Smooth muscle cell of the pulmonary artery (primary cell): ENCODE measurements at places on chromosomes 16 and 17. TPM values are rescaled to one million over a fixed set of nuclear protein-coding genes. Genes with fewer than 3 reads are reported as not detected.

The KRT24 gene
- total RNA-seq: not detected in 2 replicates

The SLC13A2 gene
- not detected in 2 replicates for total RNA-seq

The MMP28 gene
- total RNA-seq: 0.65 and 1.8 TPM in 2 replicates

The ACSM5 gene
- 0.13 TPM in 1 of 2 replicates, not detected in the other for total RNA-seq

The ELOB gene
- total RNA-seq: 186 and 207 TPM in 2 replicates

The TMEM98 gene
- total RNA-seq: 69.9 and 196 TPM in 2 replicates

The SMIM36 gene
- total RNA-seq: not detected in 2 replicates

The SLC5A11 gene
- not detected in 2 replicates for total RNA-seq

The FN3K gene
- 7.6 and 14.3 TPM in 2 replicates for total RNA-seq

The ZNF48 gene
- total RNA-seq: 4.9 and 9.4 TPM in 2 replicates

The ZNF469 gene
- total RNA-seq: 7.2 and 17.1 TPM in 2 replicates

The ALOX12 gene
- total RNA-seq: not detected in 2 replicates

The CRYM gene
- 0.63 TPM in 1 of 2 replicates, not detected in the other for total RNA-seq
